Testis (tissue), 5 donors: ENCODE measurements at places on chromosomes 1 and 21. TPM values are rescaled to one million over a fixed set of nuclear protein-coding genes. Genes with fewer than 3 reads are reported as not detected.

DNA sequence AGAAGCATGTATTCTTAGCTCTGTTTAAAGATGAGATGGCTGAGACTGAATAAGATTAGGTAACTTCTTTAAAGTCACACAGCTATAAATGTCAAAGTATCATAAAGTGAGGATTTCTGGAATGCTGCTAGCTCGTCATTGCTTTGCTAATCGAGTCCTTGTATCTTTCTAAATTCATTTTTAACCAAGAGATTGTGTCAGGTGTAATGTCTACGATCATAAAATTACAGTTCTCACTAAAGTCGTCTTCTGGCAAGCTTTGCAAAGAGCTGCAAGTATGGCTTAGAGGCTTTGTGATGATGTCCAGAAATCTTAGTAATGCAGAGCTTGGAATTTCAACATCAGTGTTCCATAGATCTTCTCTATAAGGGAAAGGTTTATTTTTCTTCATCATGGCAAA is 569.8 kb downstream of the LMO4 start:
- H3K27ac ChIP-seq = no peak overlapping the region
- no peaks in the 10 kb centered on the region for H3K36me3 ChIP-seq
- no peak overlapping the region for H3K4me3 ChIP-seq
- no peaks in the 10 kb centered on the region for H3K4me1 ChIP-seq
- DNase-seq = no peak
- no peaks in the 10 kb centered on the region for H3K27me3 ChIP-seq

DNA sequence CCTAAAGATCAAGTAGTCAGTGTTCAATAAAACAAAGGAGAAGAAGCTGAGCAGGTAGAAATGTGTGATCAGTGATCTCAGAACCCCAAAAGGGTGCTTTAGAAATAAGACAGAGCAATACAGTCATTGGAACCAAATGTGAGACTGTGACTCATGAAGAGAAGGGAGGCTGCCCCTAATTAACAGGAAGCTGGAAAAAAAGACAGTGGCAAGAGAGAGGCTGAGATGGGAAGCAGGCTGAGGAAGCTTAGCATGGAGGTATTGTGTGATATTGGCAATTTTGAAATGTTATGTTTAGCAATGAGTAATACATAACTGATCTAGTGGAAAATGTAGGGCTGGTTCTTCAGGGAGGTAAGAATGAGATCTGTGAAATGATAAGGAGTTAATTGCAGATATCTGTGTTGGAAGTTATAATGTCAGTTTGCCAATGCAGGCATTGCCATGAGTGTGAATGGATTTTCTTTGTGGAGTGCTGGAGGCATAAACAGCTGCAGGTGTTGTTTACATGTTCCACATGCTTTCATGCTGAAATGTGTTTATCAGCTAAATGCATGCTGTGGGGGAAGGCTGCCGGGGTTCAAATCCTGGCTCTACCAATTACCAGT is 90.6 kb upstream of the CACNA1E start:
- DNase-seq = no peak
- H3K4me3 ChIP-seq = no peak overlapping the region
- H3K4me1 ChIP-seq = no peaks in the 10 kb centered on the region
- no peak overlapping the region for H3K27ac ChIP-seq

GRCh38 chr21:42218836-42219605 is at the start of gene ABCG1:
Gene ABCG1 (plus strand): TSS chr21:42219140. CDS start chr21:42219263, 123 bp downstream.
- H3K27me3 ChIP-seq = no peaks in the 10 kb centered on the region
- peak within 1 kb of the TSS; percentile 74 for H3K4me3 ChIP-seq
- H3K4me1 ChIP-seq = peaks cover 14% of the 10 kb centered on the region
- peak; percentile 40 for DNase-seq
- no peak within 1 kb of the TSS for H3K27ac ChIP-seq

DNA sequence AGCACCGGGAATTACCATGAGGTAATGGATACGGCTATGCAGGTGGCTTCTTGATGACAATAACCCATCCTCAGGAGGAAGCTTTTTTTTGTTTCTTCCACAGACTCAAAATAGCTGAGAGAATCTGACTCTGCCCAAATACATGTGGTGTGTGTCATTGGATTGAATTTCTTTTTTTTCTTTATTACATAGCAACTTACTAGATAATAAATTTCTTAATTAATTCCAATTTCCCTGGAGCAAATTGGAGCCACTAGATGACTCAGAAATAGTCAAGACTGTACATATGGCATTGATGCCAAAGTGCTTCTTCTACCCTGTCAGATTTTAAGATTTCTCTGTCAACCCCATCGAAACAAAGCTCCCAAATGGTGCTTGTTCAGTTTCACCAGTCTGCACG is 42.7 kb downstream of the L1TD1 start:
- no peak for DNase-seq
- no peaks in the 10 kb centered on the region for H3K36me3 ChIP-seq
- no peaks in the 10 kb centered on the region for H3K27me3 ChIP-seq

GRCh38 chr1:220347654-220348175 is 75.5 kb upstream of the RAB3GAP2 start:
- no peaks in the 10 kb centered on the region for H3K4me1 ChIP-seq
- H3K27me3 ChIP-seq = no peaks in the 10 kb centered on the region
- no peak overlapping the region for H3K4me3 ChIP-seq
- no peak for DNase-seq
- no peaks in the 10 kb centered on the region for H3K36me3 ChIP-seq

GRCh38 chr1:21317035-21317689 is 26.9 kb upstream of the ECE1 start:
- H3K36me3 ChIP-seq = no peaks in the 10 kb centered on the region
- peaks cover 67% of the 10 kb centered on the region for H3K4me1 ChIP-seq
- H3K4me3 ChIP-seq = no peak overlapping the region
- peak overlapping the region; percentile 93 for H3K27ac ChIP-seq

The ZNF695 gene
- total RNA-seq = 4.6 TPM

The AKR7A3 gene
- 6.5 TPM for total RNA-seq

The SLC25A34 gene
- total RNA-seq = 3.8 TPM

GRCh38 chr1:22542886-22543285 is 20.4 kb upstream of the EPHA8 start:
- no peaks in the 10 kb centered on the region for H3K27me3 ChIP-seq
- no peak overlapping the region for H3K27ac ChIP-seq
- H3K4me1 ChIP-seq = peaks cover 5% of the 10 kb centered on the region
- H3K4me3 ChIP-seq = no peak overlapping the region
- no peaks in the 10 kb centered on the region for H3K36me3 ChIP-seq

- H3K4me3 ChIP-seq = no peak overlapping the region
- no peak overlapping the region for H3K27ac ChIP-seq
- DNase-seq = no peak
- no peaks in the 10 kb centered on the region for H3K27me3 ChIP-seq
Observed at GRCh38 chr1:9817734-9818133, 6.0 kb downstream of the CLSTN1 start.

DNA sequence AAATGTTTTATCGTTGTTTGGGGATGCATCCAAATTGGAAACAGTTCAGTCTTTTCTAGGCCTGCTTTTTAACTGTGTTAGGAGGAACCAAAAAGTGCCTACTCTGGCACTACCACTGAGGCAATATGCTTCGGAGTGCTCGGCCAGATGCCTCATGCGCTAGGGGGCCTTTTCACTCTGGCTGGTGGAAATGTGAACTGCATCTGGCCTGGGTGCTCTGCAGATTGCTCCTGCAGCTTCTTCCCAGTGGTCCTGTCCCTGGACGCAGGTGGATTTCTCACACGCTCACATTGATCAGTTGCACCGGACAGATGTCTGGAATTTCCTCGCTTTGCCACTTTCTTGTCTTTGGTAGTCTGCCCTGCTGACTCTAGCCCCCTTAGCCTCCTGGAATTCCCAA is 330.2 kb upstream of the FMN2 start:
- no peak for DNase-seq
- H3K36me3 ChIP-seq = no peaks in the 10 kb centered on the region
- no peak overlapping the region for H3K27ac ChIP-seq
- H3K4me1 ChIP-seq = no peaks in the 10 kb centered on the region
- H3K27me3 ChIP-seq = no peaks in the 10 kb centered on the region

The ACKR1 gene
- total RNA-seq = 14.9 TPM

GRCh38 chr1:203768256-203768655 is 3.3 kb downstream of the LAX1 start:
- no peaks in the 10 kb centered on the region for H3K4me1 ChIP-seq
- H3K27me3 ChIP-seq = no peaks in the 10 kb centered on the region

GRCh38 chr1:203437696-203438315 is 37.8 kb upstream of the PRELP start:
- DNase-seq = no peak
- peaks cover 12% of the 10 kb centered on the region for H3K4me1 ChIP-seq
- no peak overlapping the region for H3K27ac ChIP-seq
- H3K36me3 ChIP-seq = no peaks in the 10 kb centered on the region
- H3K27me3 ChIP-seq = no peaks in the 10 kb centered on the region

The PCSK9 gene
- 1.1 TPM for total RNA-seq

The E2F2 gene
- total RNA-seq = 4.2 TPM

The ZFP69B gene
- 4.2 TPM for total RNA-seq

- H3K27ac ChIP-seq = no peak overlapping the region
- no peaks in the 10 kb centered on the region for H3K36me3 ChIP-seq
- H3K27me3 ChIP-seq = no peaks in the 10 kb centered on the region
- no peak overlapping the region for H3K4me3 ChIP-seq
- H3K4me1 ChIP-seq = peaks cover 14% of the 10 kb centered on the region
Observed at GRCh38 chr1:41537788-41538351, 53.4 kb upstream of the EDN2 start.

GRCh38 chr1:26275580-26276431 is 4.1 kb upstream of the SH3BGRL3 start:
- peaks cover 27% of the 10 kb centered on the region for H3K4me1 ChIP-seq
- peak overlapping the region; percentile 89 for H3K27ac ChIP-seq
- H3K36me3 ChIP-seq = no peaks in the 10 kb centered on the region
- H3K4me3 ChIP-seq = no peak overlapping the region

- no peak for DNase-seq
- H3K27ac ChIP-seq = peak overlapping the region; percentile 81
- H3K36me3 ChIP-seq = no peaks in the 10 kb centered on the region
- H3K27me3 ChIP-seq = no peaks in the 10 kb centered on the region
Observed at GRCh38 chr1:27154469-27154990, 395 bp downstream of the SLC9A1 start.
